ENCODE measurements at places on chromosomes 6 and 20.

- no peak for DNase-seq
Measured at GRCh38 chr6:21213492-21213891, 380.1 kb upstream of the SOX4 start.

- no peak for DNase-seq
Measured at GRCh38 chr6:87277123-87277522, 45.3 kb upstream of the SMIM8 start.

GRCh38 chr20:10668677-10669368 lies 5.0 kb downstream of the JAG1 start:
- DNase-seq, result no peak

GRCh38 chr6:45105170-45105820 lies 222.8 kb upstream of the RUNX2 start:
- DNase-seq, result no peak

DNA sequence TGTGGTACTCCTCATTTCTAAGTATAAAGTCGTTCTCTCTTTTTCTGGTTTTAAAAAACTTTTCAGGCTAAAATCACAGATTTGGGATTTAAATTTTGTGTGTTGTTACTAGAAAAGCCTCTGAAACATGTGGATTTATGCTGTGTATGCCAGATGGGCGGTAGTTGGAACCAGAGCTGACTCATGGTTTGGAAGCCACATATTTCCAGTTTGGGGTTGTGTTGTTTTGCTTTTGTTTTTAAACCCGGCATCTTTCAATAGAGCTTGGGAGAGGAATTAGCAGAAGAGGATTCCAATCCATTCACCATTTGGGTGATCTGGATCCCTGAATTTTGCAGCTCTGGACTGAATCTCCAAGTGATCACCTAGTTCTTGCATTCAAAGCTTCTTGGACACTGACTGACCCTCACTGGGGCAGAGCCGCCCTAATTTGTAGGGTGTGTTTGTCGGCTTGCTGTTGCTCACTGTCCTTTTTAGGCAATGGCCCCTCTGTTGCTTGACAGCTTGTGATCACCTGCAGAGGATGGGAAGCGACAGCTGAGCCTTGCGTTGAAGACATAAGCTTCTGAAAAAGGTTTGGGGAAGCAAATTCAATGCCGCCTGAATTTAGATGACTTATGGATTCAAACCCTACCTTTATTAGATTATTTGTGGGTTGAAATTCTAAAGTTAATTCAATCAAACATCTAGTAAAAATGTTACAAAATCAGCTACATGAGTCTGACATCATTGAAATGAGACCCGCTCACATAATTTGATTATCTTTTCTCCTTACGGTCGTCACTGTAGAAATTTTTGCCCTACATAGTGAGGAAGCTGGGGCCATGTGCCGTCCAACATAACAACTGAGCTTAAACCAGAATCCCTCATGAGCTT lies 79.9 kb upstream of the CD83 start:
- no peak for DNase-seq

- DNase-seq, result no peak
Measured at GRCh38 chr6:24702720-24703282, 16.2 kb downstream of the C6orf62 start.

- DNase-seq, result no peak
Measured at GRCh38 chr6:76553256-76553655, 480.8 kb upstream of the IMPG1 start.

GRCh38 chr20:20519269-20519668 lies 151.4 kb downstream of the INSM1 start:
- DNase-seq, result no peak

DNA sequence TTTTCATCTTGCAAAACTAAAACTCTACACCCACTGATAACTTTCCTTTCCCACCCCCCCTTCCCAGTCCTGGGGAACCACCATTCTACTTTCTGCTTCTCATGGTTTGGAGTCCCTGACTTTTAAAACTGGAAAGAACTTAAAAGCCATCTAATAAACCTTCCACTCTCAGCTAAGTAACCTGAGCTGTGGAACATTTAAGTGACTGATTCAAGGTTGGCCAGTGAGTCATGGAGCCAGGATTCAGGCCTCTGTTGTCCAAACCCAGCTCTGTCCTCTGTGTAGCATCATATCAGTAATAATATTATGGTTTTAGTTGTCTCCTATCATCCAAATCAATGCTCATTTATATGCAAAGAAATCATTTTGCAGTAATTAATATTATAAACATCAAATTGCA lies 176.0 kb upstream of the NT5E start:
- DNase-seq, result no peak

DNA sequence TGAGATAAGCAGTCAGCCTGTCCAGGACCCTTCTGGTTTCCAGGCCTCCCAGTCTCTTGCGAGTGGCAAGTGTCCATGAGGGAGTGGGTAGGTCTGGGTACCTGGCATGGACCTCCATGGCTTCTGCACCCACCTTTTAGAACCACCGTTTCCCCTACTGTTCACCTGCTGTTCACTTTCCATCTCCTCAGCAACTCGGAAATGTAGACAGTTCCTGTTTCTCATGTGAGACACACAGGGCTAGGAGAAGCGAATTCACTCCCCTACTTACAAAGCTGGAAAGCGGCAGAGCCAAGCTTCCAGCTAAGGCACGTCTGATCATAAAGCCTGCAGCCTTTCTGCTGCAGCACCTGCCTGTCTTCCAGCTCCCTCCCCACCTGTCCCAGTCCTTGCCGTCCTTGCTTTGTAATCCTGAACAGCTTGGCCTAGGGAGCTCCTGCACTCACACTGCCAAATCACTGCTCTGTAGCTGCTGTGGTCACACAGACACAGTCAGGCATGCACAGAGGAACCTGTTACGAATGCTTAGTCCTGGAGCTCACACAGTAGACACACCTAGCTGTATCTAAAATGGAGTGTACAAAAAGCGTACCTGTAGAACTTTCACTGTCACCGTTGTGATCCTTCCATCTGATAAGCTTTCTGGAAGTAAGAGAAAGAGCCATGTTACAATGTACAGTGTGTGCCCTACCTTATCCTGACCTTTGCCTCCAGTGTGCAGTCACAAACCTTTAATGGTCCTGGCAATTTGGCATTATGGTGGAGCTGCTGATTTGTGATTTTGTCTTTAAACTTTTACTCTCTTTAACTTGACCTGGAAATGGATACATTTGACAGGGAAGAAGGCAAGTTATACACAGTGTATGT lies 294.1 kb downstream of the NRN1 start:
- no peak for DNase-seq

- DNase-seq, result no peak
Measured at GRCh38 chr20:19807946-19808330, 49.9 kb downstream of the RIN2 start.

GRCh38 chr20:3606021-3606420 lies 57.2 kb downstream of the GFRA4 start:
- no peak for DNase-seq

GRCh38 chr6:57198926-57199636 lies 23.0 kb downstream of the RAB23 start:
- DNase-seq, result no peak

- DNase-seq, result no peak
Measured at GRCh38 chr20:23024701-23025100, 10.4 kb upstream of the SSTR4 start.

DNA sequence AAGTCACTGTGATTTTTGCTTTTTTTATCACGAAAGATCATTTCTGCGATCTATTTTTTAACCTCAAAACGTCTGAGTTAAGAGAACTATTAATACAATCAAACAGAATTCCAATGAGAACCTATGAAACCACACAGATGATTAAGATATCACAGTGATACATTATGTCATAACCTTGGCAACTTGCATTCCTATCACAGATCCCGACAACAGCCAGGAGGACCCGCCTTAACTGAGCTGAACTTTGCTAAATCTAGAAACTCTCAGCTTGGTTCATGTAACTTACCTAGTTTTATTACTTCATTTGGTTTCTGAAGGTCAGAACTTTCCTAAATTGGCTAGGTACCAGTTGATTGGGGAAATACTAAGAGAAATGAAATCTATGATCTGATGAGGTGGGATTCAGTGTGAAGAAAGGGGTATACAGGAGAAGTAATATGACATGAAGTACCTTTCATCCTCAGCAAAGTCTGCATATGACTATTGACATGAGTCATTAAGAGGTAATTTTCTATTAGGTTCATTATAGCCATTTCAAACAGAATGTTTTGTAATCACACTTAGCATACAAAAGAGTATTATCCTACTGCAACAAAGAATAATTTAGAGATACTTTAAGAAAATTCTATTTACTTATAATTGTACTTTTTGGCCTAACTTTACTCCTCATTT lies 11.2 kb downstream of the LYRM4 start:
- DNase-seq, result no peak

GRCh38 chr6:157104803-157105202 lies 218.5 kb downstream of the TMEM242 start:
- DNase-seq, result no peak

GRCh38 chr20:62281161-62281933 lies 21.4 kb upstream of the ADRM1 start:
- peak; percentile 100 for DNase-seq

DNA sequence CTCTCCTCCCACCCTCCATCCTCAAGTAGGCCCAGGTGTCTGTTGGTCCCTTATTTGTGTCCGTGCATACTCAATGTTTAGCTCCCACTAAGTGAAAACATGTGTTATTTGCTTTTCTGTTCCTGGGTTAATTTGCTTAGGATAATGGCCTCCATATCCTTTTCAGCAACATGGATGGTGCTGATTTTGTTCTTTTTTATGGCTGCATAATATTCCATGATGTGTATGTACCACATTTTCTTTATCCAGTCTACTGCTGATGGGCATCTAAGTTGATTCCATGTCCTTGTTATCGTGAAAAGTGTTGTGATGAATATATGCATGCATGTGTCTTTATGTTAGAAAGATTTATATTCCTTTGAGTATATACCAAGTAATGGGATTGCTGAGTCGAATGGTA lies 314.9 kb upstream of the IRAK1BP1 start:
- no peak for DNase-seq

GRCh38 chr20:35523298-35523888 lies 6.1 kb downstream of the C20orf173 start:
- no peak for DNase-seq

DNA sequence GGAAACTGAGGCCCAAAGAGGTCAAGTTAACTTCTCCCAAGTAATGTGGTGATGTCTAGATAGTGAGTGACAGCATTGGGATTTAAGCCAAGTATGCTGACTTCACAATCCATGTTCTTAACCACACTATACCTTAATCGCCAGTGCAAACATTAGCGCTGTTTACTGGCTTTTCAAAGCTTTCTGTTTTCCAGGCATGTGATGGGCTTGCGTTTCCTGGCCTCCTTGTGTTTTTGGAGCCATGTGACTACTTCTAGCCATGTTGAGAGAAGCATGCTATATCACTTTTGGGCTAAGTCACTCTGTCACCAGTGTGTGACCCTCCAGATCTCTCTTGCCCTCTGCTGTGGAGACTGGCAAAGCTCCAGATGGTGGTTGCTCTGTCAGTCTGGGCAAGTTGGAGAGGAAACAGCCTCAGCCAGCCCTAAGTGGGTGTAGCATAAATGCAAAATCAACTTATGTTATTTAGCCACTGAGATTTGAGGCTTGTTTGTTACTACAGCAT lies 76.9 kb downstream of the ANKRD6 start:
- no peak for DNase-seq

GRCh38 chr6:85468326-85468725 lies 18.4 kb downstream of the NT5E start:
- DNase-seq, result no peak

DNA sequence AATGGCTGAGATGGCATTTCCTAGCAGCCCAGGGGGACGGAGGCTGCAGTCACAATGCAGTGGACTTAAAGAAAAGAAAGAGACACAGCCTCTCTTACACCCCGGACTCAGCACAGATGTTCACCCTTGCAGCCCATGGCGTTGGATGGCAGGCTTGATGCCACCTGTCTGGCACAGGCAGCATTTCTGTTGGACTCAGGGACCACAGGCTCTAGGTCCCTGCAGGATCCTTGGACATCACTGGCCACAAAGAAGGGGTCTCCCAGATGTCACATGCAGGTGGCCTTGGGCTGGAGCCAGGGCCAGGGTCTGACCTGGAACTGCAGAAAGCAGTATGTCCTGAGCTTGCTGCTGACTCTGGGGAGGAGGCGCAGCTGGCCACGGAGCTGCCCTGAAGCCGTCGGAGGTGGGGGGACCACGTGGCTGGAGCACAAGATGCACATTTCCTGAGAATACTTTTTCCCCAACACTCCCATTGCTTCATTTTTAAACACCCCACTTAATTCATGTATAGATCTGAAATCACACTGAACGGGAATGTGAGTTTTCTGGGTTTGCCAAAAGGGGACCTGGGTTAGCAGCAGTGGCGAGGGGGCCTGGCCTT lies 102.3 kb upstream of the SULF2 start:
- no peak for DNase-seq

DNA sequence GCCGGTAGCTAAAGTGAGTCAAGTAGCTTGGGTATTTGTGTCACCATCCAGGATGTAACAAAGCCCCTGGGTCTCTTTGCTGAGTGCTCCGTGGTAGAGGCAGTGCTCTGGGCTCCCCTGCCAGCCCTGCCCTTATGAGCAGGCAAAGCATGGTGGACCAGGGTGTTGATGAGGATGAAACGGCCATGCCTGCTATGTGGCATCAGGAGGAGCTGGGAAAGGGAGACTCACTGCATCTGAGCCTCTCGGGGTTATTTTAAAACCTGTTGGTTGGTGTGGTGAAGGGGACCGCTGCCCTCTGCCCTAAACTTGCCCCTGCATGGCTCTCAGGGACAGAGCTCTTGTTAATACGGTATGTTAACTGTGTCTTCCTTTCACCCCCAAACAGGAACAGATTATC lies 143.1 kb downstream of the DTNBP1 start:
- DNase-seq, result no peak

DNA sequence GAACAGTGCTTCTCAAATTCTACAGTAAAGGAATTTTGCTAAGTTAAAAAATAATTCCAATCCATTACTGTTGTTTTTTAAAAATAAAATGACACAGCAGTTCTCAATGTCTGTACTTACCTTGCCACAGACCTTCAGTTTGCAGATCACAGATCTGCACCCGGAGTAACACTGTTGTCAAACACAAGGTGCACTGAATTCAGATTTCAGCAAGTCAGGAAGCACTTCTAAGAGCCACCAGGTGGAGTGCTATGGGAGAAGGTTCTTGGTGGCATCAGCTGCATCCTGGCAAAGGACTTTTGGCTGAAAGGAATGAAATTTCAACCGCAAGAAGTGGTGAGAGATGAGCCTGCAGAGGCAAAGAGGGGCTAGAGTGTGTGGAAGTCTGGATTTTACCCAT lies 17.4 kb downstream of the RSPH4A start:
- DNase-seq, result no peak

DNA sequence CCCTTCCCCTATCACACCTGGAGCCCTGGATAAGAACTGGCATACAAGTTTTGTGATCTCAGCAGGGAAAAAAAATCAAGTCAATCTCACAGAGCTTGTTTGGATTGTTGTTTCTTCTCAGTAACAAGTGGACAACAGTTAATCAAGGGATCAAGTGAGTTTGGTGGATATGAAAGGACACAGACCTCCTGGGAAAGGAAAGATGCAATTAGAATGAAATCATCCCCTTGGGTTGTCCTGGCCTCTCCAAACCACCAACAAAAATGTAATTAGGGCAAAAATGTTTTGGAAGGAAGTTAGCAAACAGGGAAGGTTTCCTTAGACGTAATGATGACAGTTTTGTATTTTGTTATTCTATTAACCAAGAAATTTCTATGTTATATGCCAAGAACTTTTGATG lies 99.1 kb upstream of the PRDM1 start:
- no peak for DNase-seq

GRCh38 chr6:56314683-56315523 lies 67.5 kb upstream of the COL21A1 start:
- DNase-seq, result no peak

- DNase-seq, result no peak
Measured at GRCh38 chr6:82072751-82073150, 174.8 kb downstream of the IBTK start.
